Activated CD4-positive, alpha-beta T cell treated with anti-CD3 and anti-CD28 coated beads for 36 hours (primary cell): ENCODE measurements at places on chromosomes 16 and 17.

- H3K36me3 ChIP-seq: peaks cover 9% of the 10 kb centered on the region
- no peaks in the 10 kb centered on the region for H3K27me3 ChIP-seq
- no peak overlapping the region for H3K4me3 ChIP-seq
- no peak overlapping the region for H3K27ac ChIP-seq
- DNase-seq: no peak
- H3K4me1 ChIP-seq: peaks cover 40% of the 10 kb centered on the region
These were observed 19.6 kb upstream of the RIPOR1 start for GRCh38 chr16:67509016-67509415.

DNA sequence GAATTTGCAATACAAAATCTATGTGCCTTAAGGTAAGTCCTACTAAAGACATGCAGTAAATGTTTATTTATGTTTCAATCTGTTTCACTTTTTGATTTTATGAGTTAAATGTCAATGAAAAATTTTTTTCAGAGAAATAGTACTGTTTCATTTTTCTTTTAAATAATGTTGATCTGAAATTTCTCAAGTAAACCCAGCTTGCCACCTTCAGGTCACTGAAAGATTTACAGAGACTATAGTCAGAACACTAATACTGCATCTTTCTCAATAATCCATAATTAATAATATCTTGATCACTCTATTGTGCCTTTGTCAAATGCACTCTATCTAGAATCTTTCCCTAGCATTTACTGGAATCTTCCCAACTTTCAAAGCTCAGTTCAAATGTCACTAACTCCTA is 6.5 kb upstream of the DHX40 start:
- no peaks in the 10 kb centered on the region for H3K36me3 ChIP-seq
- no peaks in the 10 kb centered on the region for H3K4me1 ChIP-seq
- no peak for DNase-seq
- H3K27me3 ChIP-seq: no peaks in the 10 kb centered on the region
- no peak overlapping the region for H3K4me3 ChIP-seq
- no peak overlapping the region for H3K27ac ChIP-seq

GRCh38 chr16:65509172-65509571 is 387.3 kb upstream of the CDH11 start:
- no peaks in the 10 kb centered on the region for H3K36me3 ChIP-seq
- H3K4me3 ChIP-seq: no peak overlapping the region
- no peak overlapping the region for H3K27ac ChIP-seq
- H3K4me1 ChIP-seq: no peaks in the 10 kb centered on the region
- H3K27me3 ChIP-seq: peaks cover 1% of the 10 kb centered on the region
- no peak for DNase-seq

DNA sequence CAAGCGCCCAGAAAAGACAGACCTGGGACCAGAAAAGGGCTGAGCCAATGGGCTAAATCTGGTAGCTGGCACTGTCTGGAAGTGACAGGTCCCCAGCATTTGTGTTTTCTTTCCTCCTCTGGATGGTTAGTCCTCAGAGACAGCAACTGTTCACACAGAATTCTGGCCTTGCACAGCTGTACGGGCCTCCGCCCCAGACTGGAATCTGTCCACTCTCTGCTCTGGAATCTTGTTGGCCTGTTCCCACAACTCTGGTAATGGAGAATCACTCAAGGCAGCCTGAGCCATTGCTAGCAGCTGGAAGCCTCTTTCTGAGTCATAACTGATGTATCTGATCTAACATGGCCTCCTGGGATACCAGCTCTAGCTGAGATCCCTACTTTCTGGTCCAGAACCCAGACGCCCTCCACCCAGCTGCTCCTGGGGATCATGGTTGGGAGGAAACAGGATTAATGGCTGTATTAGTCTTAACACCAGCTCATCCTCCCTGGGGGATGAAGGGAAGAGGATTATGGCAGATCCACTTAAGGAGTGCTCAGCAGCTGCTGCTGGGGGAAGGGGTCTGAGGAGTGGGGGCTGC is 9.1 kb downstream of the ZNF668 start:
- no peak for DNase-seq
- peaks cover 15% of the 10 kb centered on the region for H3K36me3 ChIP-seq
- peak overlapping the region; percentile 63 for H3K27ac ChIP-seq
- H3K4me3 ChIP-seq: no peak overlapping the region
- peaks cover 40% of the 10 kb centered on the region for H3K4me1 ChIP-seq

GRCh38 chr17:36506831-36507230 is 20.4 kb downstream of the ZNHIT3 start:
- H3K4me1 ChIP-seq: no peaks in the 10 kb centered on the region
- DNase-seq: no peak
- H3K36me3 ChIP-seq: peaks cover 57% of the 10 kb centered on the region
- H3K27me3 ChIP-seq: no peaks in the 10 kb centered on the region
- H3K27ac ChIP-seq: no peak overlapping the region
